ENCODE measurements at places on chromosomes 11 and 22. TPM values are rescaled to one million over a fixed set of nuclear protein-coding genes. Genes with fewer than 3 reads are reported as not detected.

DNA sequence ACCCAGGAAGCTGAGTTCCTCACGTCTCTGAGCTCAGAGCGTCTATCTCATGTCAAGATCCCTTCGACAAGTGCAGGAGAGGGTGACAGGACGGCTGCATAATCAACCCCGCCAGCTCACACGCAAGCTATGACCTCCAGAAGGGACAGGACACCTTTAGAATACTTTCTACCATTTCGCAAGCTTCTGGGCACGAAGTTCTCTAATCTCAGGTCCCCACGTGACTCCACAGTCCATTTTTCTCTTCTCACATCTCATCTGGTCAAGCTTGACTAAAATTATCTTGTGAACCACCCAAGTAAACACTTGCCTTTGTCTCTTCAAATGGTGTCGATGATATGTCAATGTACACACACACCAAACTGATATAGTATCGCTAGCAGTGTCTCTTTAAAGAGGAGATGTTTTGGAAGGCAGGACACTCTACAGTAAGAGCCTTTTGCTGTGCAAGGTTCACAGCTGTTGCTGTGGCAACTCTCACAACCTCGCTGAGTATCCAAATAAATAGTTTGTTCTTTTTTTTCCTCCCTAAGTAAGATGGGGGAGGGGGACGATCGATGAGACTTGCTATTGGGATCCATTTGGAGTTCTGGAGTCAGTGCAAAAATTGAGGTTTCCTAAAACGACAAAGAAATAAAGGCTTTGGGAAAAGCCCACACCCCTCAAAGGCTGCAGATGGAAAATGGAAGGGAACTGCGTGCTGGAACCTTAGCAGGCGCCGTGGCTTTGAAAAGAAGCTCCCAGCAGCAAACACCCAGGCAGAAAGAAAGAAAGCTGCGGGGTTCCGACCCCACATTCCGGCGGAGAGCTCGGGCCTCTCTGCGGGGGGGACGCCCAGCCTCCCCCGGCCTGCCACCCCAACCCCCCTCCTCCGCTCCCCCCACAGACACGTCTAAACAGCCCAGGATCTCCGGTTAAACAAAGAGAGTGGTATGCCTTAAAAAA lies 215.4 kb upstream of the UBASH3B start:
- no peak overlapping the region for H3K4me3 ChIP-seq
- no peaks in the 10 kb centered on the region for H3K36me3 ChIP-seq
- H3K4me1 ChIP-seq = no peaks in the 10 kb centered on the region
- H3K27me3 ChIP-seq = peaks cover 17% of the 10 kb centered on the region

GRCh38 chr11:133830931-133831907 lies 14.1 kb downstream of the SPATA19 start:
- H3K4me3 ChIP-seq = no peak overlapping the region
- peaks cover 5% of the 10 kb centered on the region for H3K27me3 ChIP-seq
- H3K4me1 ChIP-seq = peaks cover 3% of the 10 kb centered on the region
- no peak overlapping the region for H3K27ac ChIP-seq
- no peak for DNase-seq

- H3K4me3 ChIP-seq = no peak overlapping the region
- no peaks in the 10 kb centered on the region for H3K4me1 ChIP-seq
- H3K36me3 ChIP-seq = no peaks in the 10 kb centered on the region
- H3K27me3 ChIP-seq = no peaks in the 10 kb centered on the region
These were observed 621.1 kb downstream of the OPCML start for GRCh38 chr11:132911186-132911585.

- H3K4me3 ChIP-seq = peak overlapping the region; percentile 98
- peak; percentile 58 for DNase-seq
- H3K4me1 ChIP-seq = peaks cover 23% of the 10 kb centered on the region
- H3K36me3 ChIP-seq = peaks cover 10% of the 10 kb centered on the region
- H3K27me3 ChIP-seq = no peaks in the 10 kb centered on the region
- peak overlapping the region; percentile 98 for H3K27ac ChIP-seq
These were observed 495 bp downstream of the HYOU1 start for GRCh38 chr11:119056421-119056999.

- H3K27ac ChIP-seq = peak overlapping the region; percentile 89
- no peak for DNase-seq
- H3K36me3 ChIP-seq = peaks cover 19% of the 10 kb centered on the region
- H3K4me1 ChIP-seq = peaks cover 70% of the 10 kb centered on the region
- H3K27me3 ChIP-seq = no peaks in the 10 kb centered on the region
- H3K4me3 ChIP-seq = peak overlapping the region; percentile 81
These were observed 31.6 kb downstream of the MARK2 start for GRCh38 chr11:63870351-63871140.

DNA sequence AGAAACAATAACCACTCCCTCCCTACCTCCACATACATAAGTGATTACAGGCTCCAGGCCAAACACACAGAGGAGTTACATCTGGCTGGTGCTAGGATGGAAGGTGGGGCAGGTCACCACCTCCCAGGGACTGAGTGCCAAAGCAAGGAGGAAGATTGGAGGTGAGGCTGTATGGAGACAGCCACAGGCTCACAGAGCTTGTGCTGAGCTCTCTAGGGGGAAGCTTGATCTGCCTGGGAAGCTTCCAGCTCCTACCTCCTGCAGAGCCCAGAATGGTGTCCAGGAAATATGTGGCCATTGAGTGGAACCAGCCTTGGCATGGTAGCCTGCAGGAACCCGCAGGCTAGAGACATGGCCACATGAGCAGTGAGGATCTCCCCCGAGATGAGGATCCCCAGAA lies 3.6 kb upstream of the MED15 start:
- H3K27ac ChIP-seq = no peak overlapping the region
- H3K4me1 ChIP-seq = peaks cover 12% of the 10 kb centered on the region
- no peak for DNase-seq
- no peak overlapping the region for H3K4me3 ChIP-seq

Gene AQP11
- total RNA-seq = 0.48 TPM
